Occipital lobe (tissue), 3 donors: ENCODE measurements at places on chromosomes 2 and 18. TPM values are rescaled to one million over a fixed set of nuclear protein-coding genes. Genes with fewer than 3 reads are reported as not detected.

The CTNNA2 gene
- 261 TPM for total RNA-seq

DNA sequence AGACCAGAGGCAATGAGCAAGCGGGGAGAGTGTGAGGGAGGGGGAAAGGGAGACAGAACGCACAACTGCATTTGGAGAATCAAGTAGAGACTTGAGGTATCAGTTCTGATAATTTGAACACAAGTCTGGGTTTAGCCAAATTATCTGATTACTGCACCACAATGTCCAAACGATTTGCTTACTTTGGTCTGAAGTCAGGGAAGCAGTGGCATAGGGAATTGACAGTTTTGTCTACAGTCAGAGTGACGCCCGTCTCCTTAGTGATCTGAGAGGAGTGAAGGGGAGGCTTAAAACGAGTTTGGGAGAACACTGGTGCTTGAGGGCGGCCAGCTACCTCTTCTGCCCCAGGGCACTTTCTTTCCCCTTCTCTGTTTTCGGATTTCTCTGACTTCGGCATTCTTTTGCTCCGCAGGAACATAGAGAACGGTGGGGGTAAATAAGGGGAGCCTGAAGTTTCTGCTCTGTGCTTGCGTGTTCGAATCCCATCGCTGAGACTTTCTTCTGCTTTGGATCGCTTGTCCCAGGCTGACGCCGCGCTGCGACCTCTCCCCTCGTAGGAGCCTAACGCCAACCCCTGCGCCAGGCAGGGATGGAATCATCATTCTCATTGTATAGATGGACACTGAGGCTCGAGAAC, 2.9 kb upstream of the DLX2 start:
- DNase-seq, result no peak

DNA sequence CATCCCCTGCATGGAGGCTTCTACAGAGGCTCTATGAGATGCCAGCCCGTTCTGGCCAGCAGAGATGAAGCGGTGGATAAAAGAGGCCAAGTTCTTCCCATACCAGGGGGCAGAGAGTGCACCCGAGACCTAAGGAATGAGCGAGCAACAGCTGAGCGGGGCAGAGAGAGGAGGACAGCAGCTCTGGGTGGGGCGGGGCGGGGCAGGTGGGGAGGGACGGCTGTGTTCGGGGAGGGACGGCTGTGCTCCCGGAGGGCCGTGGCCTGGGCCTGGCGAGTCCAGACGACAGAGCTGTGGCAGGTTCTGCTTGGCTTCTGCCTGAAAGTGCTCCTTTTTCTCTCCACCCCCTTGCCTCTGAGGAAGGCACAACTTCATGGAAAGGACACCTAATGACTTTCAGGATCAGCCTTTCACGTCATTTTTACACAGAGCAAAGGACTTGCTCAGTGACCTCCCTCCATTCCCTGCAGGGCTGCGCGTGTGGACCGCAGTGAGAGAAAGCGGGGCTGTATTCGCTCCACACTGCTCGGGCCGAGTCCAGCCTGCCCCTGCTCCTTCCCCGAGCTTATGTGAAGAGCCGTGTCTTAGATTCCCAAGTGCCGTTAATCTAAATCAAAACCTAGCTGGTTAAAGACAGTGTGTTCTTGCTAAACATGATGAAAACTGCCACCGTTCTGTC, 232.9 kb downstream of the HDAC4 start:
- DNase-seq, result no peak

DNA sequence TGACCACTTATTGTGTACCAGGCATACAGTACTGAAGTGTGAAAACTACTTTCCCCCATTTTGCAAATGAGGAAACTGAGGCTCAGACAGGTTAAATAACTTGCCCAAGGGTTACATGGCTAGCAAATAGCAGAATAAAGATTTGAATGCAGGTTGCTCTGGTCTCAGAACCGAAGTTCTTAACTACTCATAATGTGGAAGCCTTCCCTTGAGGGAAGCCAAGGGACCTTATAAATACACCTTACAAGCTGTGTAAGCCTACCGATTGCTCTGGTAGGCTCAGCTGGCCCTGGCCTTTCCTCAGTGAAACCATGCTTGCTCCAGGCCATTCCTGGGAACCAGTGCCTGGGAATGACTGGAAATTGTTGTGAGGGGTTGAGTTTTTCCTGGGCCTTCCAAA, 114.6 kb upstream of the CDCA7 start:
- no peak for DNase-seq

GRCh38 chr2:171512683-171513195, 9.5 kb upstream of the CYBRD1 start:
- DNase-seq, result no peak

GRCh38 chr2:80530442-80531064, 226.0 kb upstream of the LRRTM1 start:
- DNase-seq, result no peak

- no peak for DNase-seq
Observed at GRCh38 chr2:10741139-10741538, 19.7 kb downstream of the ATP6V1C2 start.

DNA sequence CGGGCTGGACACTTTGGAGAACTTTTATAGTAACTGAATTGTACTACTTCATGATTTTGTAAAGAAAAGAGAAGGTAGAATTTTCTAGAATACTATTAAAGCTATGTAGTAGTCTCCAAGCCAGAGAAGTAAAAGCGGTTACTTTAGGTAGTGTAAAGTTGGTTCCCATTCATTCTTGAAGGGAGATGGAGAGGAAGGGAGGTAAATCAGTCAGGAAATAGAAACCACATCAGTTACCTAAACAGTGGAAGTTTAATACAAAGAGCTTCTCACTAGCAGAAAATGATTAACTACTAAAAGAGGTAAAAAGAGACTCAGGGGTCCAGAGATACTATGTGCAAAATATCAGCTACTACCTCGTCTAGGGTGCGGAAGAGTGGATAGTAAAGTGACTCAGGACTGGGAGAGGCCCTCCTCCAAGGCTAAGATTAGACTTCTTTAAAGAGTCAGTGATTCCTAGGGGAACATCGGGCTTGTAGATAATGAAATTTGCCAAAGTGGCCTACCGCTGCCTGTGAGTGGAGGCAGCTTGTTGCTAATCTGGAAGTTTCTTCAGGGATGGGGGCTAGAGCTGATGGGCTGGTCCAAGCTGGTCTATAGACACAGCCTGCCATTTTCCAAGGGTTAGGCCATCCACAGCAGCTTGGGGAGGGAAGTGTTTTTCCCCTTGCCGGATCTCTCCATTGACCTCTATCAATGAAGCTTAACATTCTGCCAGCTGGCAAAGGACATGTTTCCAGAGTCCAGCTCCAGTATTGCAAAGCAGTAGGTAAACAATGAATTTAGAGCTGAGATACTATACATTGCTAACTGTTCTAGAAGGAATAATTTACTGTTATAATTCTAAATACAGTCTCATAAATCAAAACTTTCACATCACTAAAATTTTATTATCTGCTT, 246.4 kb upstream of the BOD1L2 start:
- no peak for DNase-seq

The NRP2 gene
- 22.1 TPM for total RNA-seq

DNA sequence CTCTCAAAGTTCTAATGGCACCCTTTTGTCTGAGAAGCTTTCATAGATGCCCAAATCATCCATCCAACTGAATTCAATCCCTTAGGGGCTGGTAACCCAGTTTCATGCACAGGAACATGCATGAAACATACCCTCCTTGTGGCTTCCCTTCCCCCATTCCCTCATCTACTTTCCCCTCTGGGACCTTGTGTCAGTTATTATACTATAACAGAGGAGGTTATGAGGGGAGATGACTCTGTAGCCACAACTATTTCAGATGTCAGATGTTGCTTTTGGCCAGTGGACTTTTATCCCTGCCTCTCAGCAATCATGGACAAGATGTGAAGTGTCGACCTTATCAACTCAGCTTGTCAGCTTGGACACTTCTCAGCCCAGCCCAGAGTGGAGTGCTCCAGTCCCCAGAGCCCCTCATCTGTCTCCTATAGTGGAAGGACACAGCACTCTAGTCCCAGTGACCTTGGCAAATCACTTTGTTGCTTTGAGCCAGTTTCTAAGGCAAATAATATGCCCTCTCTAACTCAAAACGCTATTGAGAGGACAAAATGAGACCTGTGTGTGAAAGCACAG, 8.4 kb downstream of the DHRS9 start:
- DNase-seq, result no peak

DNA sequence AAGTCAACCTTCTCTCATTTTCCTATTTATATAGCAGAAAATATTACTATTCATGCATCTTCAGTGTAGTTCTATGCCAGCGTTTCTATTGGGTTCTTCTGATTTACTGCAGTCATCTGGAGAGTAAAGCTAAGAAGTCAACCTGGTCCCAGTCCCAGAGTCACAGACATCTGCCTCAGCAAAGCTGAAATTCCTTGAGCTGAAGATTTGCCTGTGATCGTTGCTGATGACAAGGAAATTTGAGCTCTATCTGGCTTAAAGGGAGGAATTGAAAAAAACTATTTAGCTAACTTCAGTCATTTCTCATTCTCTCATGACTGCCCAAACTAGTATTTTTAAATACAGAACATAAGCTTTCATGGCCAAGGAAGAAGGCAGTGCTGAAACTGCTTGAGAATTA, 45.7 kb downstream of the RND3 start:
- no peak for DNase-seq

DNA sequence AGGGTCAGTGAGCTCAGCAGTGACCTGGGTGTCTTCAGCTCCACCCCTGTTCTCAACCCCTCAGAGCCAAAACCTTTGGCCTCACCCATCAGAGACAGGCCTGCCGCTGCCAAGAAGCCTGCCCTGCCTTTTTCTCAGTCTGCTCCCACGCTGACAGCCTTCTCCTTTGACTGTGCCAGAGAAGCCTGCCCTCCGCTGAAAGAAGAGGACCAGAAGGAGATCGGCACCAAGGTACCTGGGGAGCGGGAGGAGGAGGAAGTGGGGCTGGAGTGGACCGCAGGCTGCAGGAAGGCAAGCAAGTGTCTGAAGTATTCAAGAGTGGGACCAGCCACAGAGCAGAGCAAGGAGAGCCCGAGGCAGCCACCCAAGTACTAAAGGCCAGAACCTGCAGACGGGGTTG, 33.2 kb downstream of the TOGARAM2 start:
- no peak for DNase-seq

The KCNF1 gene
- 13.3 TPM for total RNA-seq

The GAREM1 gene
- 22.0 TPM for total RNA-seq

The TOGARAM2 gene
- under 0.01 TPM for total RNA-seq

DNA sequence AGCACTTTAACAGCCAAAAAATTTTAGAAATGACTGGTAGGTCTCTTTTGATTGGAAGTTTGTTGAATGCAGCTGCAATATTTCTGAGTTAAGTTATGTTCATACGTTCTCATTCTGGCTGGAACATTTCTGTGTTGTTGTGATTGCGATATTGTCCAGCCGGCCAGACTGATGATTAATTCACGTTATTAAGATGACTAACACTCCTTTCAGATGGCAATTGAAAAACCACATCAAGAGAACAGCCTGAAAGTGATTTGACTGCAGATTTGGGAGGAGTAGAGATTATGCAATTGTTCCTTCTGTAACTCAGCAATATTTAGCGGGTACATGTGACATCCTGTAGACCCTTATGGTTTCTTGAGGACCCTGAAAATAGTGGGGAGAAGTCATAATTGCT, 133.7 kb downstream of the FBXO15 start:
- no peak for DNase-seq

The LONRF2 gene
- 58.3 TPM for total RNA-seq

The SPEG gene
- total RNA-seq, result 14.2 TPM

DNA sequence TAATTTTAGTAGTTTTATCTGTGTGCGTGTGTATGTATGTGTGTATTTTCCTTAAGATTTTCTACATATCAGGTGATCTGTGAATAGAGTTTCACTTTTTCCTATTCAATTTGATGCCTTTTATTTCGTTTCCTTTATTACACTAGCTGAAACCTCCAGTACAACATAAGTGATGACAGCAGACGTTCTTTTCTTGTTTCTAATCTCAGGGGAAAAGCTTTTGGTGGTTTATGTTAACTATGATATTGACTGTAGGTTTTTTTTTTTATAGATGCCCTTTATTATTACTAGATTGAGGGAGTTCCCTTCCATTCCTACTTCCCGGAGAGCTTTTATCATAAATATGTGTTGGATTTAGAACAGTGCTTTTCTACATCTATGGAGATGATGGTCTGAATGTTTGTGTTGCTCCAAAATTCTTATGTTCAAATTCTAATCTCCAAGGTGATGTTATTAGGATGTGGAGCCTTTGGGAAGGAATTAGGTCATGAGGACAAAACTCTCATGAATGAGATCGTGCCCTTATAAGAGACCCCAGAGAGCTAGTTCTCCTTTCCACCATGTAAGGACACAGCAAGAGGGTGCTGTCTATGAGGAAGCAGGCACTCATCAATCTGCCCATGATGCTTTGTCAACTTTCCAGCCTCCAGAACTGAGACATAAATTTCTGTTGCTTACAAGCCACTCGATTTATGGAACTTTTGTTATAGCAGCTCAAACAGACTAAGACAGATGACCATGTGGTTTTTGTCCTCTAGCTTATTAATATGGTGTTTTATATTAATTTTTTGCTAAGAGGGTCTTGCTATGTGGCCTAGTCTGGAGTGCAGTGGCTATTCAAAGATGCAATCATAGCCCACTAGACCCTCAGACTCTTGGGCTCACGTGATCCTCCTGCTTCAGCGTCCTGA, 5.9 kb upstream of the RHBDD1 start:
- DNase-seq, result no peak

DNA sequence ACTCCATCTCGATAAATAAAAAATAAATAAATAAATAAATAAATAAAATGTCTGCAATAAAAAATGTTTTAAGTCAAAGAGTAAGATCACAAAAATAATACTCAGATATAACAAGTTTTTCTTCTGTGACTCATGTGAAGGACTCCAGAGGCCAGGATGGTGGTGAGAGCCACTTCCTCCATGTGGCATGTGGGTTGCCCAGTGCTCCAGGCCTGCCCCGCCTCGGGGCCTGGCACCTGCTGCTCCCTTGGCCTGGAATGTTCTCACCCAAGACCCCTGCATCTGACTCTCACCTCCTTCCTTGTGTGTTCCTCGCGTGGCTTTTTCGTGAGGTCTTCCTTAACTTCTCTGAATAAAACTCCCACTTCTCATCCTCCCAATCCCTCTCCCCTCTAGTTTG, 77.4 kb upstream of the LDLRAD4 start:
- DNase-seq, result no peak

- no peak for DNase-seq
Observed at GRCh38 chr2:179995741-179996515, 11.2 kb downstream of the CWC22 start.

GRCh38 chr2:190342611-190343010, 778 bp upstream of the INPP1 start:
- no peak for DNase-seq
